ENCODE measurements at places on chromosomes 3 and 15.

- DNase-seq, result no peak
These were observed 24.0 kb upstream of the TRH start for GRCh38 chr3:129950318-129951046.

DNA sequence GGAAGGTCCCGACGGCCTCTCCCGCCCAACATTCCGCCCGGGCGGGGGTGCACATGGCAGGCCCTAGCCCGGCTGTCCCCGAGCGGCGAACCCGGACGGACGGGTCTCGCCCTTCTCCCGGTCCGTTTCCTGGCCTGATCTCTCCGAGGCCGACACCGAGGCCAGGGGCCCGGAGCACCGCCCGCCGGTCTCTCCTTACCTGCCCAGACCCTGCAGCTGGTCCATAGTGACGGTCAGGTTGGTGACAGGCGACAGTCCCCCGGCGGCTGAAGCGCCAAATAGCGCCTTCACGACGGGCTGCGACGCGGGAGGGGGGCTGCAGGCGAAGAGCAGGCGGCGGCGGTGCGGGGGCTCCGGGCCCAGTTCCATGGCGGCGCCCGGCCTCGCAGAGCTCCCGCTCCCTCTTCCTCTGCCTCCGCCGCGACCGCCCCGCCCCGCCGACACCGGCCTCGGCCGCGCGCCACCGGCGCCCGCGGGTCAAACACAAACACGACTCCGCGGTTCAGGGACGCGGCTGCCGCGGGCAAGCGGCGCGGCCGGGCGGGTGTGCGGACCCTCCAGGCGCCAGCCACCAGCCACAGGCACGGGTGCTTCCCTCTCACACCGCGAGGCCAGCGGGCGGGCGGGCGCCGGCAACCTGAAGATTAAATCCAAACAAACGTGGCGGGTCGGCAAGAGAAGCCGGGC lies 495 bp downstream of the CDC25A start:
- peak; percentile 54 for DNase-seq

- no peak for DNase-seq
These were observed 41.1 kb downstream of the PIK3R4 start for GRCh38 chr3:130705501-130705900.

DNA sequence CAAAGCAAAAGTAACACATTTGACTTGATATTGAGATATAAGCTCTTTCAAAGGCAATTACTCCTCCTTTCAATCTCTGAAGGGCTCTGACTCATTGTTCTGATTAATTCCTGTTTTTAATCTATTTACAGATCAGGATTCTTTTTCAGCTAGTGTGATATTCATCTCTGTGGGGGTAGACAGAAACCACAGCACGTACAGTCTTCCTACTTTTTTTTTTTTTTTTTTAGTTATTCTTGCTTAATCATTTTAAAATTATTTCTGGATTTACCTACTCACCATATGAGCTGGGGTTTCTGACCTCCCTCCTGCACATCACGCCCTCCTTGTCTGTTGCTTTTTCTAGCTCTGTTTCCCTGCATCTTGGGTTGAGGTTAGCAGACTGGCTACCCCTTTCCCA lies 1.4 kb downstream of the CNTN3 start:
- DNase-seq, result no peak

- DNase-seq, result no peak
These were observed 75.9 kb downstream of the CGNL1 start for GRCh38 chr15:57452090-57452754.

DNA sequence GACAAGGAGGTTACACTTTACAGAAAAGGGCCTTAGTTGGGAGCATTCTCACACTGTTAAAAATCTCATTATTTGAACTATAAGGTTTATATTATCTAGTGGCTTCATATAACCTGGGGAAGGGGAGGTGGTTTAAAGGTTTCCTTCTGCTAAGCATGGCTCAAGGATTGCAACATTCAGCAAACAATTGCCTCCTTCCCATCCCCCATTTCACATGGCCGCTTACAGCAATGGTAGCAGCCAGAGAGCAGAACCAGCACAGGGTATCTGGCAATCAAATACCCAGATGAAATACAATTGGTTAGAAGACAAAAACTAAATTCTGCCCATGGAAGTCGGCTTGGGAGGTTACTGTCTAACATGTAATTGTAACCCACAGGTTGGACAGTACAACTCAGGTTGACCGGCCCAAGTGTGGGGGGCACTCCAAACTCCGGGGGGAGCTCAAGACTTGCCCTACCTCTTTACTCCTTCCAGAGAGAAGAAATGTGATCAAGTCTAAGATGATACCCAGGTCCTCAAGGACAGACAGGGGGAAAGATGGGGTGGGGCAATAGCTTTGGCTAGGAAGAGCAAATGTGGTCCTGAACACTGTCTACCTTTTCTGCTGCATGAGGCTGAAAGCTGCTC lies 15.5 kb downstream of the ETV5 start:
- no peak for DNase-seq

- no peak for DNase-seq
These were observed 60.4 kb upstream of the TRPM1 start for GRCh38 chr15:31161951-31162350.

DNA sequence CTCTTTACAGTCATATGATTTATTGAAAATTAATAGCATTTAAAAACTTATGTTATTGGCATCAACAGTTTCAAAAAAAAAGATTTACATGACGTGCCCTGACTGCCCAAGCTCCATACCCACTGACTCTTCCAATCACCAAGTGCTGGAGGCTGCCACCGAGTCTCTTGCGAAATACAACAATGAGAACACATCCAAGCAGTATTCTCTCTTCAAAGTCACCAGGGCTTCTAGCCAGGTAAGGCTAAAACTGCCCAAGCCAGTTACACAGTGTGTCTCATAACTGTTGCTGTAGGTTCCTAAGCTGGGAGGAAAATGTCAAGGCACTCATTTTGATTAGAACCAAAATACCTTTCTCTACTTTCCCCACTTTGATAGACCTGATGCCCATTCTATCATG lies 4.5 kb downstream of the FETUB start:
- DNase-seq, result no peak

- DNase-seq, result no peak
These were observed 103.6 kb downstream of the ADAMTS9 start for GRCh38 chr3:64584179-64584578.

DNA sequence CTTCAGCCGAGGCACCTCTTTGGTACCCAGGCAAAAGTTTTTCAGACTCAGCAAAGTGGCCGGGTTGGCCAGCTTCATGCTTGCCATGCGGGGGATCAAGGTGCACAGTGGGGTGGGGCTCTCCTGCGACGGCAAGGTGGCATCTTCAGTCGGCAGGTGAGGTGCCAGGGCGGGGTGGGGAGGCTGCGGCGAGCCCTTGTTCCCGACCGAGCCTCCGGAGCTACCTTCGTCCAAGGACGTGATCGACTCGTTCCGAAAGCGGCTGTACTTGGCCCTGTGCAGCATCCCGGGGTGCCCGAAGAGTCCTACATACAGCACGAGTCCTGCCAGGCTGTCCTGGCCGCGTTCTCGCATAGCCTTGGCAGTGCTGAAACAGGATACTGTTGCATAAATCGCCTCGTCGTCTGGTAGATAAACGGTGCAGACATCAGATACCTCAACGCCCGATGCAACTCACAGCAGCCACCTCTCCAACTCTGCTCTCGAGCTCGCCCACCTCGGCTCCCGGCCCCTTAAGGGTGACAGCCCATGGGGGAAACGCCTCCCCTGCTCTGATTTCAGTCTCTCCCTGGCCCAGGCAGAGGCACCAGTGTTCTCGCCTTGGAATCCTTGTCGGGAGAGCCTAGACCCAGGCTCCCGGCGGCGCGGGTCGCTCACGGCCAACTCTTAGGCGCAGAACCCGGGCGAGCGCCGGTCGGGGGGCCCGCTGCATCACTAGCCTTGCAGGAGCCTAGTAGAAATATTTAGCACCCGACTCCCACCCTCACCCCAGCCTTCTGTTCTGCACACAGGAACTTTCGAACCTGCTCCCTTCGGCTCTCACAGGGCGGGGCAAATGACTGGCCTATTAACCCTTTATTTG lies 826 bp downstream of the SHC4 start:
- no peak for DNase-seq

DNA sequence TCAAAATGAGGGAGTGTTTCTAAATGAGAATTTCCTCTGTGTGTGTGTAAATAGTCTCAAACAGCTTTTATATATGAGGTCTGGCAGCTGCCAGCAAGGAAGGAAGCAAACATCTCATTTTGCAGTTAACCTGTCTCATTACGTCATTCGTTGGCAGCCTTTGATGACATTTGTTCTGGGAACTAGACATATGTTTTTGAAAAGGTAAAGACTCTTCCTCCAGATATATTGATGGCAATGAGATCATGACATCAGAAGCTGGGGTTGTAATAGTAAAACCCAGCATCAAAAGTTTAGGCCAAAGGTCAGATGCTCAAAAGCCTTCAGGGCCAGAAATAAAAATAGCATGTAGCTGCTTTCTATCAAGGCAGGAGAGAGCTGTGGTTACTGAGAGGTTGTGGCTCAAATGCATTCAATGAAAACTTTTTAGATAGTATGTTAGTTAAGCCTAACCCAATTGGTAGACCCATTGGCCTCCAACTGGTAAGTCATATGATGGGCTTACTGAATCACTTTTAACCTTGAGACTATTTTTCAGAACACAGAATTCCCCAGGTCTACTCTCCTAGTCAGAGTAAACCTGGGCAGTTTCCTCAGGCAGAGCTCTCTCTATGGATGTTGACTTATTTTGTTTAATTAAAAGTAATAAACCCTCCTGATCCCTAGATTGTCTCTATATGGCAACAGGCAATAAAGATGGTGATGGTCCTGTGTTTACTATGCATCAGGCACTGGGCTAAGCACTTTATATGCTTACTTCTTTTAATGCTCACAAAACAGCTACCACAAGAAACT lies 386.5 kb upstream of the CFAP20DC start:
- DNase-seq, result no peak

GRCh38 chr15:44029003-44029402 lies 166.1 kb downstream of the FRMD5 start:
- DNase-seq, result no peak

DNA sequence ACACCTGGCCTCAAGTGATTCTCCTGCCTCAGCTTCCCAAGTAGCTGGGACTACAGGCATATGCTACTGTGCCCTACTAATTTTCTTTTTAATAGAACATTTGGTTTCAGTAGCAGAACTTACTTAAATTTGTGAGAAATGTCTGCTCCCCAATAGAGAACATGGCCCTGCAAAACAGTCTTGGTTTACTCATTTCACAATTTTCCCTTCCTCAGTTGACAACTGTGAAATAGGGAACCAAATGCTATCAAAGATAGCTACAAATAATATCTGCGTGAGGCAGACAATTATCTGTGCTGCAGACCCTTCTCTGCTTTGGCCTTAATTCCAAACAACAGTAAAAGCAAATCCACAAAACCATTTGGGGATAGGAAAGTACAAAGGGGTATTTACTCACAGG lies 22.6 kb downstream of the METTL6 start:
- no peak for DNase-seq

DNA sequence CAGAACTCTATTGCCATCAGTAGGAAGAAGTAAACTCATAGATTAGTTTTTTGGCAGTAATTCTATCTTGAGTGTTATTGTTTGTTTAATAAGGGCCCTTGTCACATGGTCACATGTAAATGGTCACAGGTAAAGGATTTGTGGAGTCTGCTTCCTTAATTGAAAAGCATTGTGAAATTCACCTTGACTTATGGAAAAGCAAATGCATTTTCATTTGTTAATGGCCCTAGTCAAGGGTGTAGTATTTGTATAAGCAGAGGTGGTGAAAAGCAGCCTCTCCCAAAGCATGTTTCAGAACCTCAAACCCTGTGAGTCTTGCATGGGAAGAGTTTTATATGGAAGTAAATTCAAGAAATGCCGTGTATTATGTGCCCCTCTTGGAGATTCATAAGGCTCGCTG lies 197.5 kb upstream of the NR2E3 start:
- no peak for DNase-seq

- DNase-seq, result no peak
These were observed 10.9 kb downstream of the ARL6IP5 start for GRCh38 chr3:69095636-69096035.

DNA sequence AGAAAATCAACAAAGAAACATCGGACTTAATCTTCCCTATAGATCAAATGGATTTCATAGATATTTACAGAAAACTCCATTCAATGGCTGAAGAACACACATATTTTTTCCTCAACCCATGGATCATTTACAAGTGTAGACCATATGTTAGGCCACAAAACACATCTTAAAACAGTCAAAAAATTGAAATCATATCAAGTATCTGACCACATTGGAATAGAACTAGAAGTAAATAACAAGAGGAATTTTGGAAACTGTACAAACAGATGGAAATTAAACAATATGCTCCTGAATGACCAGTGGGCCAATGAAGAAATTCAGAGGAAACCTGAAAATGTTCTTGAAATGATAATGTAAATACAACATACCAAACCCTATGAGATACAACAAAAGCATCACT lies 323.1 kb upstream of the GPR149 start:
- DNase-seq, result no peak

DNA sequence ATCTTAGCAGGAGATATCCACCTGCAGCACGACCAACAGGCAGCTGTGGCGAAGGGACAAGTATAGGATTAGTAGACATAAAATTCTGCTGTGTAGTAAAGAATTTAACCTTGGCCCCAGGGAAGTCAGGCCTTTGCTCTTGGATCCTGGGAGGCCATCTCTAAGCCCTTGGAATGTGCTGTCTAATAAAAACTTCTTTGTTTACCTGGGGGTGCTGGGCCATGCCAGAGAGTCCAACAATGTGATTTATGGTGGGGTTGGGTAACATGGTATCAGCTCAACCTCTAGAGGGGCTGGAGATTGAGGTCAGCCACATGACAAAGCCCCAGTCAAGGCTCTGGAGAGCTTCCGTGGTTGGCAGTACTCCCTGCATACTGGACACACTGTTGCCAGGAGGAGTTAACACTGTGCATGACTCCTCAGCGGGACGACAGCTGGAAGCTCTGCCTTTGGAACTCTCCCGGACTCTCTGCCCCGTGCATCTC lies 52.4 kb downstream of the HEG1 start:
- no peak for DNase-seq

DNA sequence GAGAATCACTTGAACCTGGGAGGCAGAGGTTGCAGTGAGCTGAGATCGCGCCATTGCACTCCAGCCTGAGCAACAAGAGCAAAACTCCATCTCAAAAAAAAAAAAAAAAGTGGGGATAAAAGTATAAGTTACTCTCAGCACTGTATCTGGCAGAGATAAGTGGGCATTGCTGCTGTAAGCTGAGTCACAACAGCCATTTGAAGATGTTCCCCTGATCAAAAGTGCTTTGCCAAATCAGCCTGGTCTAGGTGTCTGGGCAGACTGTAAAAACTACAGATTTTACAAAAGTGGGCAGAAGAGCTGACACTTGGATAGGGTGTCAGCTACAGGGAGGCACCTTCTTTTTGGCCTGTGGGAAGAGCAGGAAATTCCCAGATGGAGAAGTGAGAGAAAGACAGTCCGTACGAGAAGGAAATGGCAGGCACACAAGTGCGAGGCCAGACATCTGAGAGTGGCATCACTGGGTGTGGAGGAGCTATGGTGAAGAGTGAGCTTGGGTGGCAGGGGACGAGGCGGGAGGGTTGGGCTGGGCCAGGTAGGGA lies 78.5 kb downstream of the TRAK1 start:
- DNase-seq, result no peak

GRCh38 chr3:33159981-33160380 lies 46.2 kb downstream of the CRTAP start:
- DNase-seq, result no peak
